ENCODE measurements at places on chromosomes 5 and 9.

DNA sequence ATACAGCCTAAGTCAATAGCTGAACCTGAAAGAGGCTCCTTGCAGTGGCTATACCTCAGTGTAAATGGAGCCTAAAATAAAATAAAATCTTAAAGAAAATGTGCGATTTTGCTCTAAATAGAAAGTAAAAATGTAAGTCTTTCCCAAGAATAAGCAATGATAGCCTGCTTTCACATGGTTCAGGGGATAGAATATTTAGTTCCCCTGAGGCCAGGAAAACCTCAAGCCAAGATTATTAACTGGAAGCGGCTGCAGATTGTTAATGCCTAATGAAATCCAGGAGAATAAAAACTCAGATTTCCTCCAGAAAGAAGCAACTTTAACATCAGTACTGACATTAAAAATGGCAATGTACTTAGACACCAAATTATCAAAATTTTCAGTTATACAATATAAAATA, 463.7 kb downstream of the CYLC2 start:
- DNase-seq = no peak

DNA sequence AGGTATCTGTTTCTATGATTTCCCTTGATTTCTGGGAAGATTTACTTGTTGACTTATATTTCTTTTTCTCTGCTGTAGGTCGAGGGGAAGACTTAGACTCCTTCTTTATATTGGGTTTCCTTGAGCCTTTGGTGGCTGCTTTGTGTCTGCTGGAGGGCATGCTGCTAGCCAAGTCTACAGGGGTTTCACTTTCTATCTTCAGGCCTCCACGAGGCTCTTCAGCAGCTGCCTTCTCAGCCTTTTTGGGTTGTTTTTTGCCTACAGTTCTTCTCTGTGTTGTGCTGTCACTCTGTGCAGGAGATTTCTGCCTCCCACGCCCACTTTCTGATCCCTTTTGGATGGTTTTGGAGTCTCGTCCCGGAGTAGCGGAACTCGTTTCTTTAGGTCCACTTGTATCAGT, 23.2 kb downstream of the LEAP2 start:
- no peak for DNase-seq

GRCh38 chr5:173065155-173065554, 9.0 kb downstream of the CREBRF start:
- DNase-seq = no peak

DNA sequence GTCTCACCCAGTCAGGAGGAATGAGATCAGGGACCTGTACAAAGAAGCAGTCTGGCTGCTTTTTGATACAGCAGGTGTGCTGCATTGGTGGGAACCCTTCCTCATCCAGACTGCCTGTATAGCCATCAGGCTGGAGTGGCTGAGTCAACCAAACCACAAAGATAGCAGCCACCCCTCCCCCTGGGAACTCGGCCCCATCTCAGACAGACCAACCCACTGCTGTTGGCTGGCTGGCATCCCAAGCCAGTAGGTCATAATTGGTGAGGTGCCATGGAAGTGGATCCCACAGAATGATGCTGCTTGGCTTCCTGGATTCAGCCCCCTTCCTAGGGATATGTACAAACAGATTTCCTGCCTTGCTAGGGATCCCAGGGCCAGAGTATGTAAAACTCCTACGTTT, 60.9 kb downstream of the YTHDC2 start:
- no peak for DNase-seq

DNA sequence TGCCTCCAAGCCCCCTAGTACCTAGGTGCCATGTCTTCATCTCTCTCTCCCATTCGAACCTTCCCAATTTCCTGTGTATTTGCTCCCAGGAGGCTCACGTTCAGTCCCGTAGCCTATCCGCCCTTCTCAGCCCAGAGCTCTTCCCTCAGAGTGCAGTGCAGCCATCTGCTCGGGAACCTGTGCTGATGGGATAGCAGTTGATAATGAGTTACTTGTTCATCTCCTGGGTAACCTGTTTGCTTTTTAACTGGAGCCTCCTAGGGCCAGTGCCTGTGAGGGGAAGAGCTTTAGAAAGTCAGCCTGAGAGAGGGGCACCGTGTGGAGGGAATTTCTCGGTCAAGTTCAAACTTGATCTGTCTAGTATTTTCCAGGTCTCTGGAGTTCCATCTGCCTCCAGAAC, 229.8 kb upstream of the IL12B start:
- DNase-seq = no peak

GRCh38 chr9:126985870-126986498, 71.4 kb downstream of the RALGPS1 start:
- DNase-seq = peak; percentile 85

GRCh38 chr9:129983891-129984290, 59.1 kb downstream of the FNBP1 start:
- no peak for DNase-seq

- no peak for DNase-seq
These were observed 213.3 kb downstream of the DNAH5 start for GRCh38 chr5:13731121-13731628.

DNA sequence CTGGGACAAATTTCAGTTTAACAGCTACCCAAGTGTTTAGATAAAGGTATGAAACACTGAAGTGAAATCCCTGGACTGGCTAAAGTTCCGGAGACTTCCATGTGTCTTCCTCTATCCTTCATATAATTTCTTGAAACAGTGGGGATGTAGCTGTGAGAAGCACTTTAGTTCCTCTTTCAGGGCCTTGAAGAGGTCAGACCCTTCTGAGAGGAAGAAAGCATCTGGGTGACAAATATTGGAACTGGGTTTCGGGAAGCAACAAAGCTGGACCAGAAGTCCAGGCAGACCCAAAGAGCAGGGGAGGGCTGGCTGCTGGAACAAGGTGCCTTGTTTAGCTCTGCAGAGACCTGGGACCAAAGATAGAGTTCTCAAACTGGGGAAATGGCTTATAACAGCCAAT, 75.4 kb upstream of the ZFAND5 start:
- no peak for DNase-seq

DNA sequence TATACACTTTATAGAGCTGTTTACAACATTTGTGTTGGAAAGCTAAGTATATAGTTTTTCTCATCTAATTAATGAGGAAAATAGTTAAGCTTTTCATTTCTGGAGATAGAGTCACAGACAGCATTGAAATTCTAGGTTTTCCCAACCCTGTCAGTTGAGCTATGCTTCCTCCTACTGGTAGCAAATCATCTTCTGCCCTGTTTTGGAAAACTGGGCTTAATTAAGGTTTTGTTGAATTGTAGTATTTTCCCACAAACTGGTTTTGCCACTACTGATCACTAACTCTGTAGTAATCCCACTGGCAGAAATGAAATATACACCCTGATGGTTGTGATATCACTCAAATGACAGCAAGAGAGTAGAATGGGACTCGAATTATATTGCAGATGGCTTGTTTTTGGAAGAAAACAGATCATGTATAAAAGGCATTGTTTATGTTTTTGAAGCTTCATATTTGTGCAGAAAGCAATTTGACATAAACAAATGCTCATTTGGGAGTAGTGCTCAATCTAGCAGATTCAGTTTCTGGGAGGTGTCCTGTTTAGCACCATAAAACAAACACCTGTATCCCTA, 46.6 kb downstream of the CD180 start:
- no peak for DNase-seq

GRCh38 chr9:117763314-117763713, 59.1 kb downstream of the TLR4 start:
- DNase-seq = no peak

- DNase-seq = no peak
These were observed 8.4 kb upstream of the RUSC2 start for GRCh38 chr9:35481347-35481975.

- peak; percentile 57 for DNase-seq
These were observed 22.5 kb upstream of the PTPN3 start for GRCh38 chr9:109520475-109521132.

DNA sequence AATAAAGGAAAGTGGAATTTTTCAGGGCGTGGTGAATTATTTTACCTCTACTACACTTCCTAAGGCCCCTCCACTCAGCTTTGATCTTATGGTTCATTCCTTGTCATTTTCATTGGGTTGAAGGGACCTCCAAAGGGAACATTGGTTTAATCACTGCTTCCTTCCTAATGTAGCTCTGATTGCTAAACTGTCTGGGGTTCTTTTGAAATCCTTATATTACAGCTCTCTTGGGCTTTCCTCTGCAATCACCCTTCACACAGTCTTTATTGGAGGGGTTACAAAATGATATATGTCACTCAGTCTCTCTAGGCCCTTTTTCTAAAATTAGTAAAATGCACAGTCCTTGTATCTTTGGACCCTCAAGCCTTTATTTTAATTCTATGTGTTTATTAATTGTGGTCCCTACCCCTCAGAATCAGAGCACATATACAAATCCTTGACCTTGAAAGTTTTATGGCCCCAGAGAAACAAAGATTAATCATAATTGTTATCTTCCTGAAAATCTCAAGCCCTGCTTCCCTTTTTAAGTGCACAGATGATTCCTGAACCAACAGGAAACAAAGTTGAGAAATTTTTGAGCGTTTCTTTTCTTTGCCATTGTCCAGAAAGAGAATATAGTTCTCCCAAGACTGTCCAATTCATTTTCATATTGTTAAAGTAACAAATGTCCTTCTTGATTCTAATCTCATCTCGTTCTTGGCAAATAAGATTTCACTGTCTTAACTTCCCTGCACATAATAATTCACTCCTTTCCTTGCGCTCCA, 330.0 kb downstream of the ARRDC3 start:
- no peak for DNase-seq

DNA sequence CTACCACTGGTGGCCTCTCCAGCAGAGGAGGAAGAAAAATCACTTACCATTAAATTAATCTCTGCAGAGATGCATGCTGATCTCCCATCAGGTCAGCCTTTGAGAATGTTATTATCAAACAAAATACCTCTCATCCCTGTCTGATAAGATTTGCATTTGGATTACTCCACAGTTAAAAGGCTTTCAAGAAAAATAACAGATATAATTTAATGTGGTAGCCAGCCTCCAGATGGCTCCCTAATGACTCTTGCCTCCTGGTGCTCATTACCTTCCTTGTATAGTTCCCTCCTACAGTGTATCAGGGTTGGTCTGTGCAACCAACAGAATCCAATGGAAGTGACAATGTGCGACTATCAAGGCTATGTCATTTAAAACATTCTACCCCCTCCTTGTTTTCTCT, 63.6 kb upstream of the TNPO1 start:
- no peak for DNase-seq

- DNase-seq = no peak
These were observed 102.5 kb upstream of the GABRP start for GRCh38 chr5:170681013-170681433.

DNA sequence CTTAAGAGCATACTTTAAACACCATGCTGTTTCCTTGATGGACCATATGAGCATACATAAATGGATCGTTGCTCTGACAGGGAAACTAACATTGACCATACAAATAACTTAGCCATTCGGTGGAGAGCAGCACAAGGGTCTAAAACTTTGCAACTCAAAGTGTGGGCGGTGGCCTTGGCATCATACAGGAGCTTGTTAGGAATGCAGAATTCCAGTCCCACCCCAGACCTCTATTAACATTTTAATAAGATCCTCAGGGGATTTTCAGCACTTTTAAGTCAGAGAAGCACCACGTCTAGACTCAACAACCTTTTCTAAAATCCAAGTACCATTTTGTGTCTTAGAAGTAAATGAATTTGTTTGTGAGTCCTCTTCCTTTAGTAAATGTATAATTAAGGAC, 260.9 kb downstream of the EBF1 start:
- DNase-seq = no peak

DNA sequence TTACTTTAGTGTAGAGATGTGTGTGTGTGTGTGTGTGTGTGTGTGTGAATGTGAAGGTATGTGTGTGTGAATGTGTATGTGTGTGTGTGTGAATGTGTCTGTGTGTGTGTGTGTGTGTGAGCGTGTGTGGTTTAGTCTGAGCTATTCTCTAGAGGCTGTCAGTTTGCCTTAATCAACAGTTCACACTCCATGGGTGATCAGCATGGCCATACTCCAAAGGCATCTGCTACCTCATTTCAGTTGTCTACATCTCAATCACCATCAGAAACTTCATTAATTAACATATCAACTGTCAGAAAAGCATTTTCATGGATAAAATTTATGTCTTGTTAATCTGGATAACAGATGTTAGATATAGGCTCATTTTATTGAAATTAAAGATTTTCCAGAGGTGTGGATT, 103.1 kb upstream of the PTPN3 start:
- DNase-seq = no peak

DNA sequence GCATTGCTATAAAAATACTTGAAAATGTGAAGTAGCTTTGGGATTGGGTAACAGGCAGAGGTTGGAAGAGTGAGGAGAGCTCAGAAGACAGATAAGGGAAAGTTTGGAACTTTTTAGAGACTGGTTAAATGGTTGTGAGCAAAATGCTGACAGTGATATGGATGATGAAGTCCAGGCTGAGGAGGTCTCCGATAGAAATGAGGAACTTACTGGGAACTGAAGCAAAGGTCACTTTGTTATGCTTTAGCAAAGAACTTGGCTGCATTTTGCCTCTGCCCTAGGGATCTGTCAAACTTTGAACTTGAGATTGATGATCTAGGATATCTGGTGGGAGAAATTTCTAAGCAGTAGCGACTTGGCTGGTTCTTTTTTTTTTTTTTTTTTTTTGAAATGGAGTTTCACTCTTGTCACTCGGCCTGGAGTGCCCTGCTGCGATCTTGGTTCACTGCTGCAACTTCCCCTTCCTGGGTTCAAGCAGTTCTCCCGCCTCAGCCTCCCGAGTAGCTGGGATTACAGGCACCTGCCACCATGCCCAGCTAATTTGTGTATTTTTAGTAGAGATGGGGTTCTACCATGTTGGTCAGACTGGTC, 998.9 kb downstream of the TLE1 start:
- no peak for DNase-seq

GRCh38 chr9:31188496-31188895, 1195.9 kb upstream of the ACO1 start:
- no peak for DNase-seq

DNA sequence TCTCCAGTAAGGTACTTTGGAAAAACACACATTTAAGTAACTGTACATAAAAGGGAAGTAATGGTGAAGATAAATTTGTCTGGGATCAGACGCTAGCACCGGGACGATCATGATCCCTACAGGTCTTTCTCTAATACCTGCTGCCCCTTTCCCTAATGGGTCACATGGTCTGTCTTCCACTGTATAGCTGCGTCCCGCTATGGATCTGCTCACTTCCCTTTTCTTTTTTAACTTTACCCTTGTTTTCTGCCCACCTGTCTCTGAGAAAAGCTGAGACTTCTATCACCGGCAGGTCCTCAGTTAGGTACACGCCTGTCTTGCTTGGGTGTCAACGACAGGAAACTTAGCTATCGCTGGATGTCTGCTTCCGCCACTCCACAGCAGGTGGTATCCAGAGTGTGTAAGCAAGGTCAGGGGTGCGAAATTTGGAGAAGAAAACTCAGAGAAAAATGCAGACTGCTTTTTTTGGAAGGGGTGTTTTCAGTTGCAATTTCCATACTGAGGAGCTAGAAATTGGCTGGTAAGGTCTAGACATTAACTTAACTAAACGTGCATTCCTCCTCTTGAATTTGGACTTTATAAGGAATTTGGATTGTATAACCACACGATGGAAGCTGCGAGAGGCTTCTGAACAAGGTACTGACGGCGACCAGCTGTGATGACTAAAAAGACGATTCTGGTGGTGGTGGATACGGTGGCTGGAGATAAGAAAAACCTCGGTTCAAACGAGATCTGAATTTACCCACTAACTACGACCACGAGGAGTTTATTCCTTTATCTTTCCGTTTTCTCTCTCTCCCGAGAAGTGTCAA, 1.1 kb upstream of the ICE1 start:
- DNase-seq = peak; percentile 19

- no peak for DNase-seq
These were observed 216.2 kb downstream of the PTPRD start for GRCh38 chr9:10396615-10397014.
